T follicular helper cell (primary cell): ENCODE measurements at places on chromosomes 5 and 9.

DNA sequence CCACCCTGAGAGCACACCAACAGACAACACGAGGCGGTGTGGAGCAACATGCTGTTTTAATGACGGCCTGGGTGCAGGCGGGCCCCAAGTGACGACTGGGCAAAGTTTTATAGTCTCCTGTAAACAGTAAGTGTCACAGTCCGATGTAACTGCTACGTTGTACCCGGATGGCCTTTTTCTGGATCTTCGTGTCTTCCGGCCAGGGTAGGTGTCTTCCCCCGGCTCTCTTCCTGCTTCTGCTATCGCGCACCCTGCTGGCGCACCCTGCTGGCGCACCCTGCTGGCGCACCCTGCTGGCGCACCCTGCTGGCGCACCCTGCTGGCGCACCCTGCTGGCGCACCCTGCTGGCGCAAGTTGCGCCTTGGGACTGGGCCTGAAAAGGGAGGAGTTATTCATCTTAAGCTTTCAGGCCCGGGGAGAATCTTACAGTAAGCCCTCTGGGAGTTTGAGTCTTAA lies 143.0 kb upstream of the TARS1 start:
- DNase-seq = no peak

GRCh38 chr9:134024214-134024792 lies 978 bp upstream of the BRD3OS start:
- no peak for DNase-seq

- DNase-seq = no peak
Measured at GRCh38 chr5:53291528-53291927, 182.0 kb upstream of the MOCS2 start.

- no peak for DNase-seq
Measured at GRCh38 chr9:35180801-35181200, 19.0 kb downstream of the UNC13B start.

DNA sequence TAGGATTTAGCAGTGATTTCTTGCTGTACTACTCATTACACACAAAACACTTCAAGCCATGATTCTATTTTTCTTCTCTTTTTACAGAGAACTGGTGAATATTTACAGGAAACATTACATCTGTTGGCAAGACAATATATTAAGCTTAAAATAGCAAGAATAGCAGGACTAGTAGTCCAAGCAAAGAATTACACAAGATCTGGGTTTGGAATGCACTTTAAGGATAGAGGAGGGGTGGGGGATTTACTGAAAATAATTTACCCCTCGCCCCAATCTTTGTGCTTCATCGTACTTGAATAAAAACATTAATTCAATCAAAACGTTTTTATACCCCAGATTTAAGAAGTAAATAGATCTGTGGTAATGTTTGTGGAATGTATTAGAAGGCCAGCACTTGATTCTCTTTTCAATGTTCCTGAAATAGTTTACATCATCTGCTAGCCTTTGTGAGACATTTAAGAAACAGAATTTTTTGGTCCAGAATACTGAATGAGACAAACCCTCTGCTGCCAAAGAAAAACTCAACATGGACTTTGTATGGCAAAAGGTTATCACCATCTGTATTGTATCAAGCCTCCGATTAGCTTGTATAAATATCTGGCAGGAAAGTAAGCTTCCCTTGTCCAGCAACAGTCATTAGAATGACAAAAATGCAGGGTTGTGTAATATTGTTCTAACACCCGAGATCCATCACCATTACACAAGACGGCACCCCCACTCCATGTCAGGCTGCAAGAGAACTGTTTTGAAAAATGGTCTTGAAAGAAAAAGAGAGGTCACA lies 23.8 kb downstream of the SVEP1 start:
- no peak for DNase-seq

DNA sequence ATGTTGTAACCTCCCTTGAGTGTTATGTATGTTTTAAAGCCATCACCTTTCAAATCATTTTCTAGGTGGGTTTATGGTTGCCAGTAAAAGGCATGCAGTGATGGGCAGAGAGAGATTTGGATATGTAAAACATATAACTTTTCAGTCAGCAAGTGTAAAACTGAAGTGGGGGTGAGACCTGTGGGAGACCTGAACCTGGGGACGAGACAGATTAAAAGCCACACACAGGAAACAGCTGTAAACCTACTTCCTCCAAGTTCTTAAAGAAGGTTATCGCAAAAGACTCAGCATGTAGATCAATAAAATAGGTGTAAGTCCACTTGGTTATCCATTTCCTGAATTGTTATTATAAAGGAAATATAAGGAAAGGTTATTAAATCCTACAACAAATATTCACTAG lies 76.6 kb downstream of the YIPF5 start:
- DNase-seq = no peak

DNA sequence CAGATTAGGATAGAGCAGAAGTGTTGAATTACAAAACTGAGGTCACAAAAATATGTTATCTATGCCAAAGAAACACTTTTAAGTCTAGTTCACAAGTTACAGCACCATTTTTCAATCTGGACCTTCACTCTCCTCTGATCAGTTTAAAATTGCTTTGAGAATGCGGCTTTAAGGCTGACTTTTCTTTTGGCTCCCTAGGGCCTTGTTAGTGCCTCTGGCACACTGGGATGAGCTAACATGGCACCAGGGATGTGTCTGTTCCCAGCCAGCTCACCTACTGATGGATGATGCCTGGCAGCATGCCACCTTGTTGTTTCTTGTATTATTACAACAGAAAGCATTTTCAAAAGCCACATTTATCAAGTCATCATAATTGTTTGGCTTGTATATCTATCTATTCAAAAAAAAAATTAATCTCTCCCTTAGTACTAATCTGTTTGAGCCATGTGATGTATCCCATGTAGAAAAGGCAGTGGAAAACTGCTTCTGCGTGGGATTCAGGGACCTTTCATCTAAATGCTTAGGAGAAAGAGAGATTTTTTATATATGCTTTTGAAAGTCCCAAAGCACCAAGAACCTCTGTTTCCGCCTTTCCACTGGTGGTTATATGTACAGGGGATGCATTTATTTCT lies 46.6 kb downstream of the ADAMTSL1 start:
- no peak for DNase-seq

GRCh38 chr9:86454701-86455615 lies 100.7 kb upstream of the TUT7 start:
- DNase-seq = no peak
